SIG-M5 (cell line): ENCODE measurements at places on chromosomes 4 and X.

DNA sequence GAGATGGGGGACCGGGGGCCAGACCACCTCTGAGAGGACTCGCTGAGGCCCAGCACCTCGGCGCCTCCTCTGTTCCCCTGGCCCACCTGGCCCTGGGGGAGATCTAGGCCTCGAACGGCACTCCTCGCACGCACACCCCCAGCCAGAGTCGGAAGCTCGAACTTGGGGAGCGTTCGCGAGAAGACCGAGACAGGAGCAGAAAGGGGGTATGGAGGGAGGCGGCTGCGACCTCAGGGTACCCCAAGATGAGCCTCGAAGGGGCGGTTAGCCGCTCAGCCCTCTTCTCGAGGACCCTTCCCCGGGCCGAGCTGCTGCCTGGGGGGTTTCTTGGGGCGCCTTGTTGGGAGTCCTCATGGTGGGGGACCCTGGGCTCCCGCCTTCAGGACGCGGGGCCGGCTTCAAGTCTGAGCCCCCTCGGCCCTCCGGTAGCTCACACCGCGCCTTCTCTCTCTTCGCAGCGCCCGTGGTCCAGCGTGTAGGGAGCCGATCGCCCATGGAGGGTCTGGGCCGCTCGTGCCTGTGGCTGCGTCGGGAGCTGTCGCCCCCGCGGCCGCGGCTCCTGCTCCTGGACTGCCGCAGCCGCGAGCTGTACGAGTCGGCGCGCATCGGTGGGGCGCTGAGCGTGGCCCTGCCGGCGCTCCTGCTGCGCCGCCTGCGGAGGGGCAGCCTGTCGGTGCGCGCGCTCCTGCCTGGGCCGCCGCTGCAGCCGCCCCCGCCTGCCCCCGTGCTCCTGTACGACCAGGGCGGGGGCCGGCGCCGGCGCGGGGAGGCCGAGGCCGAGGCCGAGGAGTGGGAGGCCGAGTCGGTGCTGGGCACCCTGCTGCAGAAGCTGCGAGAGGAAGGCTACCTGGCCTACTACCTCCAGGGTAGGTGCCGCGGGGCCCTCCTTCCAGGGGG lies 706 bp downstream of the DUSP9 start:
- no peak for DNase-seq

GRCh38 chr4:135325264-135325663 lies 1123.7 kb upstream of the PABPC4L start:
- DNase-seq = no peak

DNA sequence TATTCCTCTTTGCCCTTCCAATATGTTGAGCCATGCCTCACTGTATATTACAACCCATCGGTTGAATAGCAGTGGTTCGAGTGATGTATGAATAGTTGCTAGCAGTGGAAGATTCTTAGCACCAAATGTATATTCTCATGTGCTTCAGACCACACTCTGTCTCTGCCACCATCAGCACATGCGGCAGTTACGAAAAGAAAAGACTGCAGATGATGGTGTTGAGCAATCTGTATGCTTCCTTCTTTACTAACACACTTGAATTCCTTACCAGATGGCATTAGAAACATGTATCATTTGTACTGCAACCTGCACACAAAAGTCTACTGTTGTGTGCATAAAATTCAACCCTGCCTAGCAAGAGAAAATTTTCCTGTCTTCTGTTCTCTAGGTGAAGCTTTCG lies 214.6 kb downstream of the ENOX2 start:
- no peak for DNase-seq

DNA sequence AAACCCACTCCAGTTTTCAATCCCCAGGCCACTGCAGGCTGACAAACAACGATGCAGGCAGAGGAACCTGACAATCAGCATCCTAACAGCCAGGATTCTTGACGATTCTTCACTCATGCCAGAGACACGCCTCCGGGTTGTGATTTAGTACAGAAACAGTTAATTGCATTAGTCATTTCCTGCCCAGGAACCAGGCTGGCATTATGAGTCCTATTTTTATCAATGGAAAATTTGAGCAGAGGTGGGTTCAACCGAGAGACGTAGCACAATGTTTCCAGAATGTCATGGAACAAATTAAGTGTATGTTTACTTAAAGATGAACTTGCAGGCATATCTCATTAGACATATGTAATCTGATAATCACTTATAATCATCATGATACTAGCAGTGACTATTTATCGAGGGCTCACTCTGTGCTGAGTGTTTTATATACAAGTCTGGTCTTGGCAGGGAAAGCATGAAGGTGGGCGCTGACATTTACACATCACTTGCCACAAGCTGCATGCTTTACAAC lies 159.7 kb downstream of the NSUN7 start:
- DNase-seq = no peak

- DNase-seq = no peak
Observed at GRCh38 chr4:150477869-150478268, 104.1 kb upstream of the MAB21L2 start.

DNA sequence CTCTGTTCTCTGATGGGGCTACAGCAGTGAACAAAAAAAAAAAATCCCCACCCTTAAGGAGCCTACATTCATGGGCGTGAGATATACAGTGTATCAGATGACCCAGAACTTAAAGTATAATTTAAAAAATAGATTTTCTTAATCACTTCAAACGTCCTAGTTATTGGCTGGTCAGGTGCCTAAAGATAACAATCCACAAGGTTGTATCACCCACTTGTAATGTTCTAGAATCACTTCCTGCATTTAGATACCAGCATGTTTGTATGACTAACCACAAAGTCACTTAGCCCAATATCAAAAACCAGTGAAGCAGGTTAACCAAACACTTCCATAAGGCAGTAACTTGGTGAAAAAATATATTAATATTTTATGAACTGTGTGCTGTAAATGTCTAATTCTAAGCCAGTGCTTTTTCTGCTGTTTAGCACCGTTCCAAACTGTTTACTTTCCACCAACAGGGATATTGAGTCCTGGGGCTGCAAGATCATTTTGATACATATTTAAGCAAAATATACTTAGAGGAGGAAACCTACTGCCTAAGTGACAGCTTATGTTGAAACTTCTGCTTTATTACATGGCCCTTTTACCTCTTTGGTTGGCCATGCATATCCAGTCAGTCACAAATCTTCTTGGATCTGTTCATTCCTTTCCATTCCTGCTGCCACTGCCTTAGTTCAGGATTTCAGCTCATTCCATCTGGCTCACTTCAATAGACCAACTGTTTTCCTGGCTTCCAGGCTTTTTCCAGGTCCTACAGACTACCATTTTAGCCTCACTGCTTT lies 43.3 kb downstream of the CD40LG start:
- DNase-seq = no peak

DNA sequence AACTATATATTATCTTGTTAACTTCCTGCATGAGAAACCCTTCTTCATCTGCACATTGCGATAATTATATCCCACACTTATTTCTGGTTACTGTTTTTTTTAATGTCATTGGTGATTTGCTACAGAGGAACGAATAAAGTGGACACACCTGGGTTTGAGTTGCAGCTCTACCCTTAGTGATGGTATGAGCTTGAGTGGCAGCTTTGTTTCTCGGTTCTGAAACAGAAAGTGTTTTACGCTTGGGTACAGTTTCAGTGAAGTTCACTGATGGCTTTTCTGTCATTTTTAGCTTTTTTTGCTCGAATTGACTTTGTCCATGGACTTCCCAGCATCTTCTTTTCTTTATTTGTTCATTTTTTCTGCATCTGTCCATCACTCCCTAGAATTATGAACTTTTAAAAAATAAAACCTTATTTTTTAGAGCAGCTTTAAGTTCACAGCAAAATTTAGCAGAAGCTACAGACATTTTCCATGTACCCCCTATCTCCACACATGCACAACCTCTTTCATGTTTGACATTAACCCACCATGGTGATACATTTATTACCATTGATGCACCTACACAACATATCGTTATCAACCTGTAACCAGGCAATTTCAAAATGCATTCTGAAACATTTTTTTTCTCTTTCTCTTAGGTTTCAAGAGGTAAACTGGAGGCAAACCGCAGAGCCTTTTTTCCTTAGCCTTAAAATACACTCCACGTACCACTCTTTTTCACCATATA lies 1041.6 kb upstream of the PRKX start:
- DNase-seq = no peak

- DNase-seq = no peak
Observed at GRCh38 chr4:8765631-8766590, 105.7 kb downstream of the HMX1 start.

- no peak for DNase-seq
Observed at GRCh38 chr4:165203541-165204461, 3.6 kb upstream of the KLHL2 start.

DNA sequence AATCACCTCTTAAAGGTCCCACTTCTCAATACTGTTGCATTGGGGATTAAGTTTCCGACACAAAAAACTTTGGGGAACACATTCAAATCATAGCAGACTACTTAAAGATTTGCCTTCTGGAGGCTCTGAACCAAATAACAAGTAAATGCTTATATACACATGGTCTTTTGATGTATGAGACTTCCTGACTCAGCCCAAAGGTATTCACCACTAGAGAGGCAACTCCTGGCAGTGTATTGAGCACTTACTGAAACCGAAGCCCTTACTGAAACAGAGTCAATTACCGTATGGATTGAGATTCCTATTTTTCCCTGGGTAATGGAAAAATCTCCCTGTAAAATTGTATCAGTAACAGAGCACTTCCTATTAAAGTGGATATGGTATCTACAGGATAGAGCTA lies 45.4 kb downstream of the ZCCHC13 start:
- DNase-seq = no peak

DNA sequence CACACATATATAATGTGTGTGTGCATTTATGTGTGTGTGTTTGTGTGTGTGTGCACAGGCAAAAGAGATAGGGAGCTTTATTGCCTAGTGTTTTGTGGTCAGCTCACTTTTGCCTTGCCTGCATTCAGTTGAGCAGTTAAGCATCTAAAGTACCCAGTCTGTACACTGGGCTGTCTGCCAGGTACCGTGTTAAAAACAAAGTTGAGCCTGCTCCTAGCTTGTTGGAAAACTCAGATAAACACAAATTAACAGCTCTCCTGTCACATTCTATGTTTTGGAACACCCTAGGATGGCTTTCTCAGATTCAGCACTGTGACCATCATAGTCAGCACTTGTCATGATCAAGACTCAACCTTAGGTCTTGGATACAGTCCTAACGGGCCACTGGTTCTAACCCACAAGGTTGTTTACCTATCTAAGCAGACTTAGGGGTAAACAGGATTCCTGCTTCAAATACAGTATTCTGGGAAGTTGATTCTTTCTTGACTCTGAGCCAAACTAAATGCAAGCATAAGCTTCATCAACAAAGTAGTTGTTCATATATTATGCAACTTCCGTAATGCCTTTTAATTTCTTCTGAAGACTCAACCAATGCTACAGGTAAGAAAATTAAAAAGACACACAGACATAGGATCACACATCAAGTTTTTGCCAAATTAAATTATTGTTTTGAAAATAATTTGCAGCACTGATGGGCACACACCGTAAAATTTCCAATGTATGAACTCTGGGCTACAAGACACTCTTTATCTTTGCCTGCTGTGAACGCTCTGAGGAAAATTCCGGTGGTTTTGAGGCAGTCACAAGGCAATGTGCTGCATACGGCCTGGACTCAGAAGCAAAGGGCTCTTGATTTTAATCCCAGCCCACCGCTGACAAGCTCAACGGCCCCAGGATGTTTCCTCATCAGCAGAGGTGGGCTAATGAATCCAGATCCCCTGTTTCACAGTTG lies 11.3 kb upstream of the CD99 start:
- no peak for DNase-seq

DNA sequence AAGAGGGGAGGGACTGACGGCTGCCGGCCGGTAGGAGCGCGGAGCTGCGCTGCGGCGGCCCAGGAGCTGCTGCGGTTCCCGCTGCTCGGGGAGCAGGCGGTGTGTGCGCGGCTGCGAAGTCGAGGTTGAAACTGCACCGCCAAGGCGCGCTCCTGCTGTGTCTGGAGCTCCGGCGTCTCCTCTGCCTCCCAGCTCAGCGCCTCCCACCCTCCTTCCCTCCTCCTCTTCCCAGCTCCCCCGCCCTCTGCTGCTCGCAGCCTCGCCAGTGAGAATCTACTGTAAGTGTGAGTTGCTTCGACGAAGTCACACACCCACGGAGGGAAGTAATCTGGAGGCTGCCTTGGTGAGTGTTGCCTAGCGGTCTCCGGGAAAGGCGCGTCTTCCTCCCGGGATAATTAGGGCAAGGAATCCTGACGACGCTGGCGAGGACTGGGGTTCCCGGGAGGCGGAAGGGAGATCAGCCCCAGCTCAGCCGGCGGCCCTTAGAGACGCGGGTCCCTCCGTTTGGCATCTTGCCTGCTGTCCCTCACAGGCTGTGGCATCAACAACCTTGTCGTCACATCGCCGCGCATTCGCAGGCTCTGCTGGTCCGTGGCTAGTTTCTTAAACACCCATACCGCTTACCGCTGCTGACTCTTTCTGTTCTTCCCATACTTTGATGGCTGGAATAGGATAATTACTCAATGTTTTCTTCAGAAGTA lies at the start of gene EPHA5:
Gene EPHA5 (minus strand): TSS at position 159 of the 701 bp plus-strand sequence. CDS start 747 bp downstream, outside the sequence.
- no peak for DNase-seq

GRCh38 chrX:68462653-68463052 lies 29.4 kb upstream of the OPHN1 start:
- DNase-seq = no peak

- no peak for DNase-seq
Observed at GRCh38 chrX:112761242-112762207, 79.1 kb downstream of the AMOT start.

DNA sequence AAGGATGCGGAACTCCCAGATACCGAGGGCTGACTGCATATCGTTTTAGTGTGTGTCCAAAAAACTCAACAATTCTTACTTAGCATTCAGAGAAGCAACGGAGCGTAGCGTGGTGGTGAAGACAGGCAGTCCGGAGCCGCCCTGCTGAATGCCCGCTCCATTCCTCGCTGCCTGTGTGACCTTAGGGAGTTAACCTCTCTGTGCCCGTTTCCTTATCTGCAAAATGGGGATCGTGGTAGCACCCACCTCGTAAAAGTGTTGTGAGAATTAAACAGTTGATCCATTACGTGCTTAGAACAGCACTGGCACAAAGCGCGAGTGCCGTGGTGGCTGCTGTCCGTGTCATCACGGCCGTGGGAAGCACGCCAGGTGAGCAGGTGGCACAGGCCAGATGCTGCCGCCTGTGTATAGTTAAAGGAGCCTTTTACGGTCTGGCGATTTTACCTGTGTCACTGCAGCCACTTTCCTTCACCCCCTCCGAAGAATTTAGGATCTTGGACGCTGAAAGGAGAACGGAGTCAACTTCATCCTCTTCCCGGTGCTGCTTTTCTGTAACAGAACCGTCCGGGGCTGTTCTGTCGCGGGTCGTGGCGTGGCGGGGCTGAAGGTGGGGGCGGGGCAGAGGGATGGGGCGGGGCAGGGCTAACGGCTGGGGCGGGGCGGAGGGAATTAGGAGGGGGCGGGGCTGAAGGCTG lies 885 bp downstream of the CCDC110 start:
- DNase-seq = no peak

DNA sequence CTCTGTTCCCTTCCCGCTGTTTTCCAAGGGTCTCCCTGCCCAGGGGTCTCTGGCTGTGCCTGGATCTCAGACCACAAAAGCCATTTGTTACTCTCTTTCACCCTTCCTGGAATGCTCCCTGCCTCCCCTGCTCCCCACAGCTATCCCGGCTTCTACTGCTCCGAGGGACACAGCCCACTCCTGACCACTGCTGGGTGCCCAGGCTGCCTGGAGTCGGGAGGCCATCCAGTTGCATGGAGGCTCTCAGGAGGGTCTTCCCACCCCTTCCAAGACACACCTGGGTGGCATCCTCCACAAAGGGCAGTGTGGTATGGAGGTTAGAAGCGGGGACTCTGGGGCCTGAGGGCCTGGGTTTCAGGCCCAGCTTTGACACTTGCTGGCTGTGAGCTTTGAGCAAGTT lies 101.1 kb downstream of the PPP2R2C start:
- no peak for DNase-seq

- no peak for DNase-seq
Observed at GRCh38 chr4:126057371-126057770, 742.6 kb downstream of the FAT4 start.

- DNase-seq = no peak
Observed at GRCh38 chr4:134388351-134388750, 186.8 kb upstream of the PABPC4L start.
